ENCODE measurements at places on chromosomes 7 and 10.

- no peak for DNase-seq
Observed at GRCh38 chr7:114242992-114243507, 171.6 kb upstream of the FOXP2 start.

DNA sequence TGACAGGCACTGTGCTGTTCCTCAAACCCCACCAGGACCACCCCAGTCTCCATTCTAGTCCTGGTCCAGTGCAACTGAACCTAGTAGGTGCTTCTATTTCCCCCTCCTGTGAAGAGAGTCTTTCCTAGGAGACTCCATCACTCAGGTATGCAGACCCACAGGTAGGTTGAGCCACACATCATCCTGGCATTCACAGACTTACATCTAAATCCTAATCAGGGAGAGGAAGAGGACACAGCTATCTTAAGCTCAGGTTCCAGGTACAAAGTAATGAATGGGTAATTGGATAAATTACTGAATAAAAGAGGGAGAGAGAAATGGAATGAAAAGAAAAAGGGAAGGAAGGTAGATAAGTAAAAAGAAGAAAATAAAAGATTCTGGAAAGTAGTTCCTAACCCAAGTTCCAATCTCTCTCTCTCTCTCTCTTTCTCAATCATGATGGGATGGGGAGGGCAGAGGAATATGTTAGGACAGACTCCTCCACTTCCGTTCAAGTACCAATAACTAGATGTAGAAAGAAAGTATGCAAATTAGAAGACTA, 139.8 kb upstream of the NAMPT start:
- no peak for DNase-seq

DNA sequence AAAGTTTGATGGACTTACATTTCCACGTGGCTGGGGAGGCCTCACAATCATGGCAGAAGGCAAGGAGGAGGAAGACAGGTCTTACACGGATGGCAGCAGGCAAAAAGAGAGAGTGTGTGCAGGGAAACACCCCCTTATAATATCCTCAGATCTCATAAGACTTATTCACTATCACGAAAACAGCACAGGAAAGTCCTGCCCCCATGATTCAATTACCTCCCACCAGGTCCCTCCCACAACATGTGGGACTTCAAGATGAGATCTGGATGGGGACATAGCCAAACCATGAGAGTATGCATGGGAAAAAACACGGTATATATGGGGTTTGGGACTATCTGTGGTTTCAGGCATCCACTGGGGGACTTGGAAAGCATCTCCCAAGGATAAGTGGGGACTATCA, 78.0 kb downstream of the PLXNA4 start:
- DNase-seq, result no peak

DNA sequence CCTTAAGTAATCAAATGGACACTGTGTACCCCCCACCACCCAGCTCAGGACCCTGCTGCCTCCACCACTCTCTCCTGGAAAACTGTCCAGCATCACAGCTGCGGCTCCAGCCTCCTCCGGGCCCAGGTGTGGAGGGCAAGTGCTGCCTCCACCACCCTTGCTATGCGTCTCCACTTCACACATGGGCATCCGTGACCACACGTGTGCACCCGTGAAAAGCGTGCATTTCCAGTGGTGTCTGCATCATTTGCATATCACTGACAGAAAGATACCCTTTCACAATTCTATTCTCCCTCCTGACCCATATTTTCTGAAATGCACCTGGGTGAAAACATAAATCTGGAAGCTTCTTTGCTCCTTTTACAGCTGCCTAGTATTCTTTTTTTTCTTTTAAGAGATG, 89.7 kb upstream of the PDGFA start:
- no peak for DNase-seq

DNA sequence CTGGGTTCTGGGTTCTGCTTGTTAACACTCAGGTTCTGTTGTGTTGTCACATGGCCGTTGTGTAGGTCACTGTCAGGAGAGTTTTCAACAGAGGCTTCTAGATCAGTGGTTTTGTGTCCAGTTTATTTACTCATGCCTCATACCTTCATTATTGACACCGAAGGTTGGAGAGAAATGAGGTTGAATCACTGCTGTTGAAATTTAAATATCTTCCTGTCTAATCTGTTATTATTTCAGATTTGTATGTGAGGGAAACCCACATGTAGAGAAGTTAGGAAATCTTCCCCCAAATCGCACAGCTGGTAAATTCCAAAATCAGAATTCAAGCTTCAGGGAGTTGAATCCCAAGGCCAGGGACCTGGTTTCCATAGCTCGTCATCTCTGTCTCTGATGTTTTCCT, 28.3 kb upstream of the KLF6 start:
- no peak for DNase-seq

GRCh38 chr10:122034149-122034756, 45.3 kb downstream of the TACC2 start:
- no peak for DNase-seq

GRCh38 chr7:69285854-69286253, 312.4 kb upstream of the AUTS2 start:
- DNase-seq, result no peak

GRCh38 chr10:8048281-8049008, 6.0 kb upstream of the GATA3 start:
- DNase-seq, result no peak

GRCh38 chr7:28596245-28596935, 184.1 kb downstream of the CREB5 start:
- DNase-seq, result no peak
